ENCODE measurements at places on chromosomes 12 and 14. TPM values are rescaled to one million over a fixed set of nuclear protein-coding genes. Genes with fewer than 3 reads are reported as not detected.

SGPP1 gene
- total RNA-seq, result 34.6 TPM

MGP gene
- not detected for total RNA-seq

DUSP6 gene
- 11.0 TPM for total RNA-seq

METTL1 gene
- 173 TPM for total RNA-seq

APOF gene
- total RNA-seq, result not detected

KRT73 gene
- total RNA-seq, result not detected

GPRC5A gene
- total RNA-seq, result 2.8 TPM

GLT1D1 gene
- total RNA-seq, result not detected

ZDHHC17 gene
- 20.9 TPM for total RNA-seq

STAC3 gene
- not detected for total RNA-seq

ZBTB1 gene
- total RNA-seq, result 49.9 TPM

OR4K1 gene
- total RNA-seq, result not detected

PSMB11 gene
- total RNA-seq, result not detected

RASSF8 gene
- total RNA-seq, result 43.5 TPM

TRPV4 gene
- not detected for total RNA-seq

PNP gene
- total RNA-seq, result 34.8 TPM

AGAP2 gene
- 0.89 TPM for total RNA-seq

AQP5 gene
- not detected for total RNA-seq

CMTM5 gene
- not detected for total RNA-seq

CEBPE gene
- total RNA-seq, result not detected

TAS2R10 gene
- not detected for total RNA-seq
